CD4-positive, alpha-beta T cell treated with Interleukin-1 beta for 1 hour (primary cell): ENCODE measurements at places on chromosomes 4 and X.
A peak's percentile ranks its signal among the peaks of the same experiment; 100 is the strongest.

- no peak for DNase-seq
Measured at GRCh38 chr4:183989461-183989860, 84.4 kb downstream of the STOX2 start.

DNA sequence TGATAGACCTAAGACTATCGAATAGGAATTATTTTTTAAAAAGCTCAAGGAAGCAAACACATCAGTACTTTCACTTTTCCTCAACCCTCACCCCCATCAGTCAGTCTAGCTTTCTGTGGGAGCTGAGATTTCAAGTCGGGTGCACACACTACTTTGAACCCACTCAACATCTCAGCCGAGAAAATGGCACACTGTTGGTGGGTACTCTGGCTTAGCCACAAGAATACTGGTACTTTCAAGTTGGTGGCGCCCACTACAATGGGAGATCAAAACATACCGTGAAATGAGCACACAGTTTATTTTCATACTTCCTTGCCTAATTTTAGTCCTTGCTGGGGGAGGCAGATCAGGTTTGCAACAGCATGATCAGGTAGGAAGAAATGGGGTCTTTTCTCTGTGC is 10.2 kb downstream of the CD40LG start:
- DNase-seq, result no peak

DNA sequence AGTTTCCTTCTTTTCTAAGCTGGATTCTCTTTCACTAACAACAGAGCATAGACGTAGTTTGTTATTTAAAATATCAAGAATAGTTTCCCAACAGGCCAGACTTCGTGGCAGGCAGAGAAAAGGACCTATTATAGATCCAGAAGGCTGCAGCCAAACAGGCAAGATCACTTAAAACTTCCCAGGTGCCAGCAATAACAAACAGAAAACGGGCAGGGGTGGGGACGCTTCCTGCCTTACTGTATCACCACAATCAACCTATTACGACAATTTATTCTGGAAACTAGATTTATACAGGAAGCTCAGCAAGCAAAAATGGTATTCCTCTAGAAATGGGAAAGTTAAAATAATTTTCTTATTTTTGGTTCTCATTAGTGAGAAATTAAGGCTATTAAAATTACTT is 22.1 kb downstream of the RWDD4 start:
- DNase-seq, result no peak

DNA sequence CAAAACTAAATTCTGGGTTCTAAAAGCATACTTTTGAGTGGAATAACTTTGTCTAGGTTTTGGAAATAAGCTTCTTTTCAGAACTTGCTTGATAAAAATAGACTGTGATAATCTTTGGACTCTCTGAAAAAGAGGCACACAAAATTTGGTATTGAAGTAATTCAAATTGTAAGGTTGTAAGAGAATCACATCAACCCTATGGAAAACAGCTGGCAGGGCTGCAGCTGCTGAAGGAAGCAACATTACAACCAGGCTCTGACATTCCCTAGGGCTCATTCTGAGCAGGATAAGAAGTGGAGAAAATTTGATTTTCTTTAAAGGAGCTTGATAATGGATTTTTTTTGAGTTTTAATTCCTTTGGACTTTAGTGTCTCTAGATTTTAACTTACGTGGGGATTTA is 147.6 kb downstream of the FSTL5 start:
- no peak for DNase-seq

GRCh38 chr4:89549907-89550306 is 242.3 kb upstream of the GPRIN3 start:
- no peak for DNase-seq

- DNase-seq, result no peak
Measured at GRCh38 chrX:36847496-36847895, 160.7 kb upstream of the FAM47C start.

GRCh38 chr4:27684610-27685011 is 824.0 kb downstream of the STIM2 start:
- no peak for DNase-seq

DNA sequence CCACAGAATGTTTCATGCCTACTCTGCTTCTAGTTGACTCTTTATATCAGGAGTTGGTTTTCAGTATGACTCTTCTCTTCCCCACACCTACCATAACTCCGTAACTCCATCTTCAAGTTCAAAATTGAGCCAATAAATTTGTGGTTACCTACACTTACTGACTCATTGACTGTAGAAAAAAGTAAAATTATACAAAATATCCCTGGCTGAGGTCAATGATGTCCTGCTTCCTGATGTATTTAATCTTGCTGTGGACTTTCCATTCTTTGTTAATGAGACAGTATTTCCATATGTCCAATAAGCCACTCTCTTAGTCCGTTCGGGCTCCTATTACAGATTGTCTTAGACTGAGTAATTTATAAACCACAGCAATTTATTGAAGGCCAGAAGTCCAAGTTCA is 9.9 kb upstream of the NLGN4X start:
- no peak for DNase-seq

- DNase-seq, result no peak
Measured at GRCh38 chr4:168584321-168584771, 87.5 kb downstream of the PALLD start.

DNA sequence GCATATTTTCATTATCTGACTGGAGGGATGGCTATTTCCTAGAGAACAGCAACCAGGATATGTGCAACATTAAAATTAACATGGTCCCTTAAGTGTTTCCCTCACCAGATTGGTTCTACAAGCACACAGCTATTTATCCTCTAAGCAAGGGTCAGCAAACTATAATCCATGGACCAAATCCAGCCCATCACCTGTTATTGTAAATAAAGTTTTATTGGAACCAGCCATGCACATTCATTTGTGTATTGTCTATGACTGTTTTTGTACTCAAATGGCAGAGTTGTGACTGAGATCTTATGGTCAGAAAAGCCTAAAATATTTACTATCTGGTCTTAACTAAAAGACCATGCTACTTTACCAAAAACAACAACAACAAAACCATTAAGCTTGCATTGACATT is 77.9 kb downstream of the AMELX start:
- DNase-seq, result no peak

DNA sequence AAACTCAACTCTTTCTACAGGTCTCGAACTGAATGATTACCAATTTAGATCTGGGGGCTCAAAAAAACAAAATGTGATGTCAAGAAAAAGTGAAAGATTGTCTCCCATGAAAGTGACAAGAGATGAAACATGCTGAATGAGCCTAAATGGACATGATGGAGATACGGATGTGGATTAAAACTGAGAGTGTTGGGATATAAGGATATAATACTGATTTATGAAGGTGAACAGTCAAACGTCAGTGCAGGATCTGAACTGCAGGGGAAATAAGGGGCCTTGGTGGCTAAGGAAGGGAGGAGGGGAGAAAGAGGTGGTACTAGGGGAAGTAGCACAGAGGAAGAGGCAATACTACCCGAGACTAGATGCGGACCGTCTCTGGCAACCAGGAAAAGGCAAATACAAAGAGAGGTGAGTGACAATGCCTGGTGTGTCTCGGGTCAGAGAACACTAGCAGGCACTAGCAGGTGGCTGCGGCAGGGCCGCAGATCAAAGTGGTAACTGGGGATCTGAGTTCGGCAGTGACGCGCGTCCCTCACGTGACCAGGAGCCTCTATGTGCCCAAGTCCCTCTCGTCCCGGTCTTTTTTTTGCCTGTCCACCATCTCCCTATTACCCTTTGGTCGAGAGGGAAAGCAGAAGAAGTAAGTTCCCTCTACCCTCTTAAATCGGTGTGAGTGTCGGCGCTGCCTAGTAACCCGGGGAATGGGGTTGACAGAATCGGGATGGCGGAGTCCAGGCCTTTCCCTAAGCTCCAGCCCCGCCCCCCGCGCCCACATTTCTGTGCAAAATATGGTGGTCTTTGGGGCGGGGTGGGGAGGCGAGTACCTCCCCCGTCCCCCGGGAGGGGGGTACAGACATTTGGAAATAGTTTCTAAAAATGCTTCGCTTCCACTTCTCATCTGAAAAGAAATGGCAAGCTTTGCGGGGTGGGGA is at the start of gene TCEAL1:
TCEAL1 (plus strand) TSS at position 590 of the 932 bp plus-strand sequence. CDS start 942 bp downstream, outside the sequence.
- peak; percentile 40 for DNase-seq

DNA sequence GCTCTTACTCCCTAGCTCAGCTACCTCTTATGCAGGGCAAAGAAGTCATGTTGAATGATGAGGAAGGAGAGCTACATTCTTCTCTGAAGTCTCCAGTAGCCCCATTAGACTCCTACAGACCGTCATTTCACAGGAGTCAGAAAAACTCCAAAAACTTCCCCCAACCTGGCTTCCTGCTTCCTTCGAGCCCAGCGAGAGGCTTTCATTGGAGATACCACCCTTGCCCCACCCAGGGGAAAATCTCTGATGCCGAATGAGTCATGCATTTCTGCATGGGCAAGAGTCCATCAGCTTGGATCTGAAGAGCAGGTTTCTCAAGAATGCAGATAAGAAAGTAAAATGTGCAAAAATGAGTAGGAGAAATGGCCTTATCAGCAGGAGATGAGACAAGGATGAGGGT is 53.0 kb downstream of the ARSF start:
- DNase-seq, result no peak

DNA sequence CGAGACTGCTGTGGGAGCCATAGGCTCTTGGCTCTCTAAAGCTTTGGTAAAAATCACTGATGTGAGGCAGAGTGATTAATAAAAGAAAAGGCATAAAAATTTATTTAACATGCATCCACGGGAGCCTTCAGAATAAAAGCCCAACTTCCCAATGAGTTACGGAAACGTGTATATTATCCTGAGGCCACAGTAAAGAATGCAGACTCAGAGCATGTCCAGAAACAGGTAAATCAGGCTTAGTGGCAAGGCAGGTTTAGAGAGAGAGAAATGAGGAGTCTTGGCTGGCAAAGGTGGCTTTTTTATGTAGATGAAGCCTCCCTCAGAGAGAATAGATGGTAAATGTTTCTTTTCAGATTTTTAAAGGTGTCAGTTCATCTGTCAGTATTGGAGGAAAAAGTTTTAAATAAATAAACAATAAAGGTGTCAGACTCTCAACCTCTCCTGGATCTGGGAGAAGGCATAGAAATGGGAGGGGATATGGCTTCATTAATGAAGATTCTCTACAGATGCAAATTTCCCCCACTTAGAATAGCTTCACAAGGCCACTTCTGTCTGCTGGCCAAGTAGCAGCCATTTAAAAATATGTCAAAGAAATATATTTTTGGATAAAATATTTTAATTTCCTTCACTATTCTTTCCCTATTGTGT is 24.0 kb downstream of the C4orf51 start:
- no peak for DNase-seq

DNA sequence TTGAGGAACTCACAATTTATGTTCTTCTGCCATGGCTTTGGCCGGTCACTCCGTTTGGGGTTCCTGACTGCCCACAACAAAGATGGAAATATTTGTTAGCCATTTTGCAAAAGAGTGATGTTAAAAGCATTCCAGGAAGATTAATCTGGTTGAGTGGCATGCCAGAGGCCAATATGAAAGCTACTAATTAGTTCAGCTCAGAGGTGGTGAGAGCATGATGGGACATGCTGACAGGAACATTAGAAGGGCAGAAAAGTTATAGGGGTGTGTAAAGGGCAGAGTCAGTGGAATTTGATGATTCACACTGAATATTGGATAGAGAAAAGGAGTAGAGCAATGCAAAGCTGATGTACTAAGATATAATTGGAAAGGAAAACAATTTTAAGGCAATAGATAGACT is 94.4 kb downstream of the TLL1 start:
- no peak for DNase-seq

GRCh38 chrX:55783723-55784122 is 66.2 kb downstream of the RRAGB start:
- DNase-seq, result no peak

- DNase-seq, result no peak
Measured at GRCh38 chr4:6204871-6205566, 4.7 kb upstream of the JAKMIP1 start.

DNA sequence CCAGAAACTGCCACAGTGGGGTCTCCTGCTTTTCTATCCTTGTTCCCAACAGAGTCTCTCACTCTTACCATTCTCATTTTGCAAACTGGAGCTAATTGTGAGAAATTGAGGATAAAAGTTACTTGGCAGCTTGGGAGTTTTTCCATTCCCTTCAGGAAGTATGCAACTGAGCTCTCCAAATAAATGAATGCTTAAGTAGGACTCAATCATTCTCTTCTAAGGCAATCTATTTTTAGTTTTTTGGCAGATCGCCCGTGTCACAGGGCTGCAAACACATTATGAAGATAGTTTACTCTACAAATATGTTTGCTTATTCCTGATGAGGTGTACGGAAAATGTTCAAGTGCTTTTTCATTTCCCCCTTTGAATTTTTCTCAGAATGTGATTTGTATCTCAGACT is 5.3 kb downstream of the ASB11 start:
- no peak for DNase-seq

- DNase-seq, result no peak
Measured at GRCh38 chr4:22458098-22458497, 57.8 kb downstream of the ADGRA3 start.

DNA sequence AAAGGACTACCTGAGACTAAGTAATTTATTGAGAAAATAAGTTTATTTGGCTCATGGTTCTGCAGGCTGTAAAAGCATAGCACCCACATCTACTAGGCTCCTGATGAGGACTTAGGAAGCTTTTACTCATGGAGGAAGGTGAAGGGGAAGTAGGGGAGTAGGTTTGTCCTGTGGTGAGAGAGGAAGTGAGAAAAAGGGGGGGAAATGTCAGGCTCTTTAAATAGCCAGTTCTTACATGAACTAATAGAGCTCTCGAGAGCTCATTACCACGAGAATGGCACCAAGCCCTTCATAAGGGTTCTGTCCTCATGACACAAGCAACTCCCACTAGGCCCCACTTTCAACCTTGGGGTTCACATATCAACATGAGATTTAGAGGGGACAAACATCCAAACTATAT is 125.5 kb upstream of the NRK start:
- DNase-seq, result no peak

DNA sequence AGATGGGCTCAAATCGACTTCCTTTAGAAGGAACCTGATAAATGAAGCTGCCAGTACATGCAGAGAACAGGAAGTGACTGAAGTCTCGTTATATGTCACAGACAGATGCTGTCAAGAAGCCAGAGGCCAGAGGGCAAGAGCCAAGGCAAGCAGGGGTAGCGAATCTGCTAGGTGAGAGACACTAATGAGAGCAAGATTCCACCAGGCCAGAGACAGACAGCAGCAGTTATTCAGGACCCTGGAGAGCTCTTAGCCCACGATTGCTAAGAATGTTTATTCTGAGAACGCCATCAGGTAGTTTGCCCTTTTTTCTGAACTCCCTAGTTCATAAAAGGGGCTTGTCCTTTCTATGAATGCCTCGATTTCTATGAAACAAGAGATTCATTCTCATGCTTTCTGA is 73.7 kb downstream of the BEND2 start:
- no peak for DNase-seq

- DNase-seq, result no peak
Measured at GRCh38 chr4:54015423-54016030, 48.9 kb downstream of the CHIC2 start.

GRCh38 chrX:71222929-71223328 is at the start of gene GJB1:
GJB1 (plus strand) TSS chrX:71223224; CDS start chrX:71223708, 484 bp downstream.
- DNase-seq, result no peak

- no peak for DNase-seq
Measured at GRCh38 chr4:76965866-76966579, 16.5 kb downstream of the SEPTIN11 start.

DNA sequence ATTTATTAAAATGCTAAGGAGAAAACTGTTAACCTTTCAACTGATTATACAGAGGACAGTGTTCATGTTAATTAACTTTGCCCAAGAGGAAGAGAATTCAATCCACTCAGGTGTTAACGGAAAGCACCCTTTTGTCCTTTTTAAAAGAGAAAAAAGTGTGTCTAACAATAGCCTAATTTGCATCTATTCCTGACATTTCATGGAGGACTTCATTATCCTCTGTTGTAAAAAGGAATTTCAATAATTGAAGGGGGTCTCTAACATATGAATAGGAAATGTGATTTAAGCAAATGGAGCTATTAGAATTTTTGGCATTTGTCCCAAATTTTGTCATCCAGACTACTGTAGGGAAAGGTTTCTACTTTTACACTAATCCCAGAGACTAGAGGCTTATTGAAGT is 44.6 kb upstream of the GC start:
- DNase-seq, result no peak
